A549 (cell line): ENCODE measurements at places on chromosomes 7 and 10.

DNA sequence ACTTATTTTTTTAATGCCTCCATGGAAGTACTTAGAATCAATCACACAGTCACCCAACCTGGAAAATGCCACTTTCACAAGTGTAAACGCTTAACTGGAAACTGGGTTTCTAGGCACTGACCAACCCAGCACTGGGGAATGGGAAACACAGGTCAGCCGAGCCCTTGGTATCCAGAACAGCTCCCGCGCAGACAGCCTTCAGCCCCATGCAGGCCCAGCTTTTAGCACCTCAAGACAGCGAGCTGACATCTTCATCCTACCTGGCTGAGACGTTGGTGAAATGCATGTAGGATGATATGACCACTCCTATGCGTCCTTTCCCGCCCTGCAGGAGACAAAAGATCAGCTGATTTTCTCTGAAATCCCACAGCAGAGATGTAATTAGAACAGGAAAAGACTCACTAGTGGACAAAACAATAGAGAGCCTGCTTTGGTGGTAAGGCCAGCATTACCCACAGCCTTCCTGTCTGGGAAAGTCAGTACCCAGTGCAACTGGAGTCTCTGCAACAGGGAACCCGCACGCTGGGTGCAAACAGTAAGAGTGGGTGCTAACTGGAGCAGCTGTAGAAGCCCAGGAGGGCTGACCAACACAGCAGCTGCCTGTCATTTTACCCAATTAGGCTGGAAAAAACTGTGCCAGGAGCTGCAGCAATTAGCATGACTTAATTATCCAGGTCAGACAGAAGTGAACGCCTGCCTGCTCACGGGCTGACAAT, 153.7 kb downstream of the TNS3 start:
- DNase-seq = no peak

GRCh38 chr10:76009531-76009930, 578.1 kb downstream of the LRMDA start:
- DNase-seq = no peak

DNA sequence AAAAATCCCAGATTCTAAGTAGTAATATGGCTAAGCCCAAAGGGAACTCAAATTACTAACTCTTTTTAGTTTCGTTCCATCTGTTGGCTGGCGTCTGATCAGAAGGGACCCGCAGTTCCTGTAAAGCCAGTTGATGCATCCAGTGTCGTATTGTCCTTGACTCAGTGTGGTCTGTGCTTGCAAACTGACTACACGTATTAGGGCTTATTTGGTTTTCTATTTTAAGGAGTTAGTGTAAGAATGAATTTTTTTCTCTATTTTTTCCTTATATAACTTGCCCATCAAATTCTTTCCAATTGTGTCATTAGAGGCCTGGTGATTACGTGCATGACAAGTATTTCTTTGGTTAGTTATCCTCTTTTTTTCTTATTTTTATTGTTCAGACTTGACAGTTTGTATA, 9.7 kb downstream of the ABCA13 start:
- no peak for DNase-seq

- peak; percentile 39 for DNase-seq
Observed at GRCh38 chr10:124092250-124092859, 1.0 kb downstream of the CHST15 start.

- DNase-seq = no peak
Observed at GRCh38 chr10:127486355-127486754, 62.8 kb upstream of the NPS start.

DNA sequence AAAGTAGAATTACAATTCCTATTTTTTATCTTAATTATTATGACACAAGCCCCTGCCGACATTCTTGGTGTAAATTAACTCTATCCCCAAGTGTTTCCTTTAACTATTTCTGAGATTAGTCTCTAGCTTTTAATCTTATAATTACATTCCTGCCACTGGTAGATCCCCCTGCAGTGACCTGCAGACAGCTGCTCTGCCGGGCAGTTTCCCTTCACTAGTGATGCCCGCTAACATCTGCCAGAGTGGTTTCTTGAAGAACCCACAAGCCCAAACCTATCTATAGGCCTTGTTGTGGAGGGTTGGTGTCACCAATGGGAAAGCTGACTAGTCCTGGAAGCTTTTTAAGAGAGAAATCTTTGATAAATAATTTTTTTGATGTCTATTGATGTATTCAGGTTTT, 50.0 kb downstream of the ADAM22 start:
- DNase-seq = no peak

- DNase-seq = no peak
Observed at GRCh38 chr7:156841497-156841896, 51.5 kb downstream of the LMBR1 start.

GRCh38 chr7:17732083-17732482, 208.2 kb downstream of the SNX13 start:
- no peak for DNase-seq

DNA sequence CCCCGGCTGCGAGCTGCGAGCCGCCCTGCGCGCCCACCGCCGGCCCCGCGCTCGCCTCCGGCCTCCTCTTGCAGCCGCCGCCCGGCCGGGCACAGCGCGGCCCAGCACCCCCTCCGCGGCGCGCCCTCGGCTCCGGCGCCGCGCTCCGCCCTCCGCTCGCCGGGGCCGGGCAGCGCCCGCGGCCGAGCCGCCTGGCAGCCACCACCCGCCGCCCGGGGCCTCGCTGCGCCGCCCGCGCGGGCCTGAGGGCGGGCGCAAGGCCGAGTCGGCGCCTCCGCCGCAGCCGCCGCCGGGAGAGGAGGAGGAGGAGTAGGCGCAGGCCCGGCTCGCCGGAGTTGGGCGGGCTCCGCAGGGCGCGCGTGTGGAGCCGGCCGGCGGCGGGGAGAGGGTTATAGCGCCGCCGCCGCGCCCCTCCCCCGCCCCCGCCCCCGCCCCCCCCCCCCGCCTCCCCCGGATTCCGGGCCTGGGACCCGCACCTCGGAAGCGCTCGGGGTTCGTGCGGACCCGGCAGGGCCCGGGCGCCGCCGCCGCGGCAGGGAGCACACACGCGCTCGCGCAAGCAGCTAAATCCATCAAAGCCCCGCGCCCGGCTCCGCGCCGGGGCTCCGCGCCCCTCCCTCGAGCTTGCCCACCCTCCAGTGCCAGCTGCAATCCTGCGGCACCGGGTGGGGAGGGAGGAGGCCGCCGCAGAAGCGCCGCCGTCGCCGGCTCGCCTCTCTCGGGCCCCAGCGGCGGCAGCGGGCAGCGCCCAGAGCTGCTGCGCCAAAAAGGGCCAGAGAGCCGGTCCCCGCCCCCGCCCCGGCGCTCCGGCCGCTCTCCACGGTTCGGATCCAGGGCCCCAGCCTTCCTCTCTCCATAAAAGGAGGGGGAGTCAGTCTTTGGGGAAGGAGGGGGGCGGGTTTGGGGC, at the start of gene PDGFA:
PDGFA (minus strand) TSS at position 363 of the 907 bp plus-strand sequence. CDS start 845 bp downstream, outside the sequence.
- DNase-seq = peak; percentile 63

- no peak for DNase-seq
Observed at GRCh38 chr7:75626954-75627353, 111.8 kb downstream of the HIP1 start.

DNA sequence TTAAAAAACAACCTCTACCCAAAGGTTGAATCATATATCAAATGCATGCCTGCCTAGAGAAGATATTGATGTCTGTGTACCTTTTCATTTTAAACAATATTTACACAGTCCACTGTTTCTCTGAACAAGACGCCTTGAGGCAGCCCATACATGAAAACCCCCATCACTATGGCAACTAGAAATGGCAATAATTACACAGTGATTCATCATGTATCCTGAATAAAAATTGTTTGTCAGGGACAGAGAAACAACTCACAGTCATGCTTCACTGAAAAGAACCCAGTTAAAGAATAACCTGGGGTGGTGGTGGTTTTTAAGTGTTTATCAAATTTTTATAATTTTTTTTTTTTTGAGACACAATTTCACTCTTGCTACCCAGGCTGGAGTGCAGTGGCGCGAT, 19.7 kb downstream of the DNAJC12 start:
- DNase-seq = peak; percentile 73

- no peak for DNase-seq
Observed at GRCh38 chr7:132806834-132807233, 230.6 kb upstream of the PLXNA4 start.

DNA sequence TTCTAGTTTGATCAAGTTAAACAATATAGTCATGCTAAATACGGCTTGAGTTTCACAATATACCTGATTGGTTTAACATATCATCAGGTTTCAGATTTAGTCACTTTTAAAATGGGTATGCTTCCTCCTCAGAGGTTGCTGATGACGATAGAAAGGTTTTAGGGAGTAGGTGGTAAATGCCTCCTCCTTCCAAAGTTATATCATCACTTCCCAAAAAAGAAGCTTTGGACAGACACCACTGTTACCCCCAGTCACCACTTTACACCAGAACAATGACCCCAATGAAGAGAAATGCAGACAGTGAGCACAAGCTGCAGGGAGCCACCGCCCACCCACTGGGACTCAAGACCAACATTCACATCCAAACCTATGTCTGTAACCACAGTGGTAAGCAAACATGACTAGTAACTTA, 244.6 kb downstream of the SORCS1 start:
- DNase-seq = no peak

GRCh38 chr10:33616956-33617355, 282.5 kb upstream of the NRP1 start:
- DNase-seq = no peak

DNA sequence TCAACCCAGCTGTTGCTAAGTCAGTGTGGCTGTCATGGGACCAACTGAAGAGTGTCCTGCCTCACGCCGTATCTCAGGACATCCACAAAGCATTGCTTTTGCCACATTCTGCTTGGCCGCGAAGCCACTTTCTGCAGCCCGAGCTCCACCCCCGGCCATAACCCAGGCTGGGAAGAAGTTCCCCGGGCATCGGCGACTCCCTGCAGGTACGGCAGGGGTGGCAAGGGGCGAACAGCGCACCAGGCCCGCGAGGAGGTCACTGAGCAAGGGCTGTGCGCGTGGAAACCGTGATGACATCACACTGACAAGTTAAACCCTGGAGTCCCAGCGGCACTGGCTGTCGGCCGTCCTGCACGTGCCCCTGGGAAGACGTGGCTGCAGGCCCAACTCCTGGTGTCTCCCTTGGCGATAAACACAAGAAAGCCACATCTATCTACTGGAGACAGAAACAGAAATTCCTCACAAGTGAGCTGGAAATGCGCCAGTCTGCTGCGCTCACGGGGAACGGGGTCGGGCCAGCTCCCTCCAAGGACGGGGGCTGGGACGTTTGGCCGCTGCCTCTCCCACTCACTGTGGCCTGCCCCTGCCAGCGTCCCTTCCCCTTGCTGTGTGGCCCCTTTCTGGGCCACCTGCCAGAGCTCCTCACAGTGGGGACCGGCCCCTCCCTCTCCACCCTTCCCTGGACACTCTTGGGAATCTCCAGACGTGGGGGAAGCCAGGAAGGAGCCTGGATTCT, 326.3 kb downstream of the DNAJB6 start:
- no peak for DNase-seq

- no peak for DNase-seq
Observed at GRCh38 chr10:102406815-102407214, 11.3 kb downstream of the NFKB2 start.

- no peak for DNase-seq
Observed at GRCh38 chr10:126646110-126646509, 24.4 kb downstream of the C10orf90 start.
